H7 (cell line): ENCODE measurements at places on chromosomes 3 and 15. TPM values are rescaled to one million over a fixed set of nuclear protein-coding genes. Genes with fewer than 3 reads are reported as not detected.

GRCh38 chr15:25738171-25738965 is 124.8 kb downstream of the ATP10A start:
- no peak for DNase-seq

DNA sequence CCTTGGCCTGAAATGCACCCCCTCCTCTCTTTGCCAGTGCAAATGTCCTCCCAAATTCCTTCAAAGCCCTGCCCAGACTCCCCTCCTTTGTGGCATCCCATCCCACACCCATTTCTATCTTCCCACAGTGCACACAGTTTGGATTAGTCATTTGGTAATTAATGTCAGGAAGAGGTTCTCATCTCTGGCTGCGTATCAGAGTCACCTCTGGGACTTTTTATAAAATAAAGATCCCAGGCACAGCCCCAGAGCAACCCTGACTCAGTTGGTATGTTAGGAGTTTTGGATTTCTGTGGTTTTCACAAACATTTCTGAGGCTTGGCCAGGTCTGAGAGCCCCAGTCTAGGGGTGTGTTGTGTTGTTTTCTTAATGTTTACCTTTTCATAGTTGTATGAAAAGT is 41.6 kb downstream of the C3orf20 start:
- DNase-seq = no peak

DNA sequence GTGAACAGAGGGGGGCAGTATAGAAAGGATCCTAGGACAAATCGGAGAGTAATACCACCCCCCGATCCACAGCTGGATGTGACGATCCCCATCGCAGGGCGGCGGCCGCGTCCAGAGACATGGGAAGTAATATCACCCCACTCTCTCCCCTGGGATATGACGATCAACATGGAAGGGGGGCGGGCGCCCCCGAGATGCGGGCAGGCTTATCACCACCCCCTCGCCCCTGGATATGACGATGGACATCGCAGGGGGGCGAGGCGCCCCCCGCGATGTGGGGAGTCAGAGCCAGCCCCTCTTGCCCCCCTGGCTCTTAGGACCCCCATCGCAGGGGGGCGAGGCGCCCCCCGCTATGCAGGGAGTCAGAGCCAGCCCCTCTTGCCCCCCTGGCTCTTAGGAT is 120.4 kb upstream of the OSBPL11 start:
- DNase-seq = peak; percentile 38

GRCh38 chr3:115004201-115005140 is 142.6 kb downstream of the ZBTB20 start:
- no peak for DNase-seq

DNA sequence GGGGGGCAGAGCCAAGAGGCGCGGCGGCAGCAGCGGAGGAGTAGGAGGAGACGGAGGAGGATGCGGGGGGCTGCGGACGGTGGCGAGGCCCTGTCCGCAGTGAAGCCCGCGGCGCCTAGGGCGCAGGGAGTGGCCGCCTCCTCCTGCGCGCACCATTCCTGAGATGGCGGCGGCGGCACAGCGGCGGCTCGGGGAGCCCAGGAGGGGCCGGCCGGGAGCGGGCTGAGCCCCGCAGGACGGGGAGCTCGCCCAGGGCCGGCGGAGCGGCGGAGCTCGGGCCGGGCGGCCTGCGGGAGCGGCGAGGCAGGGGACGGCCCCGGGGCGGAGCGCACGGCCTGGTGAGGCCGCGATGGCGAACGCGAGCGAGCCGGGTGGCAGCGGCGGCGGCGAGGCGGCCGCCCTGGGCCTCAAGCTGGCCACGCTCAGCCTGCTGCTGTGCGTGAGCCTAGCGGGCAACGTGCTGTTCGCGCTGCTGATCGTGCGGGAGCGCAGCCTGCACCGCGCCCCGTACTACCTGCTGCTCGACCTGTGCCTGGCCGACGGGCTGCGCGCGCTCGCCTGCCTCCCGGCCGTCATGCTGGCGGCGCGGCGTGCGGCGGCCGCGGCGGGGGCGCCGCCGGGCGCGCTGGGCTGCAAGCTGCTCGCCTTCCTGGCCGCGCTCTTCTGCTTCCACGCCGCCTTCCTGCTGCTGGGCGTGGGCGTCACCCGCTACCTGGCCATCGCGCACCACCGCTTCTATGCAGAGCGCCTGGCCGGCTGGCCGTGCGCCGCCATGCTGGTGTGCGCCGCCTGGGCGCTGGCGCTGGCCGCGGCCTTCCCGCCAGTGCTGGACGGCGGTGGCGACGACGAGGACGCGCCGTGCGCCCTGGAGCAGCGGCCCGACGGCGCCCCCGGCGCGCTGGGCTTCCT is at the start of gene GPR27:
Gene GPR27 (plus strand): TSS at position 155 of the 909 bp plus-strand sequence. CDS start 195 bp downstream, at position 350.
- peak; percentile 85 for DNase-seq

GRCh38 chr3:4808637-4809036 is 170.6 kb upstream of the BHLHE40 start:
- DNase-seq = no peak

Gene OXSR1
- total RNA-seq = 25.5 and 30.9 TPM in 2 replicates

Gene NOX5
- not detected in 2 replicates for total RNA-seq

Gene TGM5
- not detected in 2 replicates for total RNA-seq

Gene ZNF501
- total RNA-seq = 0.04 and 0.17 TPM in 2 replicates
